ENCODE measurements at places on chromosomes 4 and X. TPM values are rescaled to one million over a fixed set of nuclear protein-coding genes. Genes with fewer than 3 reads are reported as not detected.

Gene SORCS2
- polyA plus RNA-seq: 7.0 TPM

Gene NAA11
- polyA plus RNA-seq: not detected

Gene VCX
- polyA plus RNA-seq: not detected

Gene MTNR1A
- polyA plus RNA-seq: 2.0 TPM

Gene PYURF
- 117 TPM for polyA plus RNA-seq

Gene PAGE1
- polyA plus RNA-seq: not detected

Gene KLHL15
- 15.1 TPM for polyA plus RNA-seq

Gene ABLIM2
- polyA plus RNA-seq: 7.2 TPM

Gene SOD3
- 10.0 TPM for polyA plus RNA-seq

Gene CSAG1
- polyA plus RNA-seq: not detected

Gene MAGEA4
- not detected for polyA plus RNA-seq

Gene SMIM20
- polyA plus RNA-seq: 45.1 TPM

Gene ZXDB
- 11.2 TPM for polyA plus RNA-seq

Gene CLDN24
- polyA plus RNA-seq: 0.40 TPM

Gene CYP4V2
- polyA plus RNA-seq: 18.8 TPM

Gene SPON2
- 5.8 TPM for polyA plus RNA-seq

Gene SMIM43
- polyA plus RNA-seq: 0.85 TPM

Gene IBSP
- polyA plus RNA-seq: not detected

Gene DGAT2L6
- polyA plus RNA-seq: not detected

Gene ARHGEF6
- 14.4 TPM for polyA plus RNA-seq

Gene IL13RA2
- 1.2 TPM for polyA plus RNA-seq

Gene ASB5
- 0.10 TPM for polyA plus RNA-seq

Measured in right renal cortex interstitium (tissue), 3 donors.